ELR (cell line): ENCODE measurements at places on chromosomes 2 and 18.

GRCh38 chr18:26290385-26290784, 64.1 kb downstream of the TAF4B start:
- no peak for DNase-seq

GRCh38 chr18:77144451-77145118, 12.0 kb upstream of the MBP start:
- no peak for DNase-seq

GRCh38 chr2:37558623-37559022, 112.8 kb downstream of the CDC42EP3 start:
- DNase-seq: no peak

DNA sequence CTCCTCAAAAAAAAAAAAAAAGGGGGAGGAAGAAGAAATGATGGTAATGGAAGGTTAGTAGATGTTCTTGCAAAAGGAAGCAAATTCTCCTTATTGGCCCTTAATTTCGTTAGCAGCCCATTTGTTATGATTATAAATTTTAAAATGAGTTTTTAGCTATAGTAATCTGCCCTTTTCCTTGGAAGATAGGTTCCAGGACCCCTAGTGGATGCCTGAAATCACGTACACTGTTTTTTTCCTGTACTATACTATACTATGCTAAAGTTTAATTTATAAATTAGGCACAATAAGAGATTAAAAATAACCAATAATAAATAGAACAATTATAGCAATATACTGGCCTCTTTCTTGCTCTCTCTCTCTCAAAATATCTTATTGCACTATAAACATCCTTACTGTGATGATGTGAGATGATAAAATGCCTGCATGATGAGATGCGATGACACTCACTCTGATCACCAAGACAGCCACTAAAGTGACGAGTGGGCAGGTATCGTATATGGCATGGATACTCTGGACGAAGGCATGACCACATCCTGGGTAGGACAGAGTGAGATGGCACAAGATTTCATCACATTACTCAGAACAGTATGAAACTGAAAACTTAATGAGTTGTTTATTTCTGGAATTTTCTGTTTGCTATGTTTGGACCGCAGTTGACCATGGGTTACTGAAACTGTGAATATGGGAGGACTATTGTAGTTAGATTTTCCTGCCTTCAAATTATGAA, 87.2 kb downstream of the KCTD18 start:
- DNase-seq: peak; percentile 57

- DNase-seq: no peak
Observed at GRCh38 chr2:200655918-200656580, 70.2 kb downstream of the AOX1 start.

- DNase-seq: no peak
Observed at GRCh38 chr2:62344472-62344871, 148.6 kb downstream of the B3GNT2 start.

DNA sequence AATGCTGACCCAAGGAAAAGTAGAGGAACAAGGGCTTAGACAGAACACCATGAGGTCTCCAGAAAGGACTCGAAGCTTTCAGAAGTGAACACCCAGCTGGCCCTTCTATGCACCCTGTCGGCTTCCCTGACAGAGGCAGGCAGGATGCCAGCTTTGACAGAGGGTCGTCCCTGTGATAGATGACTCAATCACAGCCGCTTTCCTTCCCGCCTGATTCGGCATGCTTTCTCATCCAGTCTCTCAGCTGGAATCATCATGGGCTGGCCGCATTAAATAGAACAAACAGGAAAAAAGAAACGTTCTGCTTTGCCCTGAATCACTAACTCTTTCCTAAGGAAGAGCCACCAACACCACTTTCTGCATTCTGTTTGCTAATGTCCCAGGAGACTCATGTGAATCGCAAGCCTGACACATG, 140.3 kb upstream of the RAB12 start:
- peak; percentile 73 for DNase-seq

DNA sequence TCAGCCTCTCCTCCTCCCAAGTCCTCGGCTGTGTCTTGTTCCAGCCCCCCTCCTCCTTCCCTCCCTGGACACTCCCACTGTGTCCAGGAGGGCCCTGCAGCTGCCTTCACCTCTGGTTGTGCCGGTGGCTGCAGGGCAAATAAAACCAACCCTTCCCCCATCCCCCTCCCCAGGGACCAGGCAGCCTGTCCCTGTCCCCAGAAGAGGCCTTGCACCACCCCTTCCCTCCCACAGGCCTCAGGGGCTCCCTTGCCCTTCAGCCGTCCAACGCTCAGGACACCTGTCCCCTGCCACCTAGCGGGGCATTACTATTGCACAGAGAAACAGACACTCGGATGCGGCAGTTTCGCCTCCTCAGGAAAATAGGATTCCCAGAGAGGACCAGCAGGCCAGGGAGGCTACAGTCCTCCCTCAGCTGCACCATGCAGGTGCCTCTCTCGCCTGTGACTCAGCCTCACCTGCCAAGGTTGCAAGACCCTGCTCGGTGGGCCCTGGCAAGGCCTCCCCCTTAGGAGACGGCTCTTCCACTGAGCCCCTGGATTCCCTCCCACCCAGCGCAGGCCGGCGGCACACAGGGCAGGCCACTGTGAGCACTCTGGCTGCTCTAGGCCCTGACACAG, 5.5 kb upstream of the GPC1 start:
- DNase-seq: no peak

- peak; percentile 96 for DNase-seq
Observed at GRCh38 chr2:68044099-68044498, 18.7 kb downstream of the C1D start.

DNA sequence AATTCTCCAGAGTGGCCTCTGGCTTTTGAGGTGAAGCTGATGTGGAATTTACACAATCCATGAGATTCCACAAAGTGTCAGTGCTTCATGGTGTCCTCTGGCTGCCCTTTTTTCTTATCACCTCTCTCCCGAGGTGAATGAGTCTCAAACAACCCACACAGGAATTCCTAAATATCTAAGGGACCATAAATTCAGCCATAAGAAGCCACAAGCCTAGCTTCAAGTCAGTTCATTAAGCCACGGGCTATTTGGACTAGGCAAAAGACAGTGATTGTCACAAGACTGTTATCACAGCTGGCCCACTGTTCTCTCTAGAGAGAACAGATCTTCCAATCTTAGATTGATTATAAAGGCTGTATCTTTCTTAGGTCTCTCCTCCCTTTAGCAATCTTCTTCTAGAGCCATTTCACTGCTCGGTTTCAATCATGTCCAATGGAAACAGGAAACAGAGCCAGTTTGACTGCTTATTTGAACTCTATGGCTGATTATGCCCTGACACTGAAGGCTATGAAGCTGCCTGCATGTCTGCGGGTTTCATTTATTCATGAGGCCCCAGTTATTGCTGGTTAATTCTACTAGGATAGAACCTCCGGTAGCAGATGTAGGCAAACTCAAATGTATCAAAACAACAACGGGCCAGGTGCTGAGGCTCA, 4.1 kb downstream of the NEMP2 start:
- DNase-seq: no peak

- DNase-seq: no peak
Observed at GRCh38 chr18:45663403-45664045, 48.2 kb downstream of the SLC14A2 start.

GRCh38 chr18:58268849-58269248, 224.8 kb downstream of the NEDD4L start:
- DNase-seq: peak; percentile 90

- no peak for DNase-seq
Observed at GRCh38 chr2:98020516-98020915, 24.8 kb upstream of the TMEM131 start.

DNA sequence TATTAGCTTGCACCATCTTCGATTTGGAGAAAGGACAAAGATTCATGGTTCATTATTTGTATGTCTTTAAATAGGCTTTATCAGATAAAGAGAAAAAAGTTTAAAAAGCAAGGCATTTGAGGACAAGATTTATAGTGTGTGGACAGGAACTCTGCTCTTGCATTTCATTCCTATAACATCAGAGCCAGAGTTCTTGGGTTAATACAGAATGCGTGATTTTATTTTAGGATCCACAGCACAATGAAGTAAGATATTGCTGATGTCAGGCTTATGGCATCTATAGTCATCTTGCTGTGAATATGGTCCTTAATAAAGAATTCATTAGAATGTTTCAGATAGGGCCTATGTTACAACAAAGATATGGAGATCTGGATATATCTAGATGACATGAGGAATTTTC, 19.7 kb downstream of the RASGRP3 start:
- DNase-seq: no peak

GRCh38 chr2:30106543-30106942, 40.3 kb upstream of the YPEL5 start:
- DNase-seq: peak; percentile 82

GRCh38 chr18:41526054-41526453, 429.0 kb upstream of the PIK3C3 start:
- no peak for DNase-seq

- no peak for DNase-seq
Observed at GRCh38 chr18:64419156-64419555, 270.3 kb upstream of the LINC00305 start.

DNA sequence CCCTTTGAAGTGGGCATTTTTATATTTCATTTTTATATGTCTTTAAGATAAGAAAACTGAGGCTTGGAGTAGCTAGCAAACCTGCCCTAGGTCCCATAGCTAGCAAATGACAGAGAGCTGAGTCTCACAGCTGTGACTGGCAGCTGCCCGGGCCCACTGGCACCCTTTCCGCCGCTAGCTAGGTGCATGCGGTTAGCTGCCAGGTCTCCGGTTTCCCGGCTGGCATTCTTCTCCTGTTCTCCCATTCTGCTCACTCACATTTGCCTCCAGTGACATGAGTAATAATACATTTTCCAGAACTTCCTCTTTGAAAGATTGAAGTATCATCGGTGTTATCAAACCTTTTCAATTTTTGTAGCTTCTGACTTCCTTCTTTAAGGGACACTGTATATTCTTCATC, 38.7 kb downstream of the MTCL1 start:
- no peak for DNase-seq

GRCh38 chr2:171447675-171448074, 13.6 kb downstream of the DCAF17 start:
- DNase-seq: peak; percentile 10

DNA sequence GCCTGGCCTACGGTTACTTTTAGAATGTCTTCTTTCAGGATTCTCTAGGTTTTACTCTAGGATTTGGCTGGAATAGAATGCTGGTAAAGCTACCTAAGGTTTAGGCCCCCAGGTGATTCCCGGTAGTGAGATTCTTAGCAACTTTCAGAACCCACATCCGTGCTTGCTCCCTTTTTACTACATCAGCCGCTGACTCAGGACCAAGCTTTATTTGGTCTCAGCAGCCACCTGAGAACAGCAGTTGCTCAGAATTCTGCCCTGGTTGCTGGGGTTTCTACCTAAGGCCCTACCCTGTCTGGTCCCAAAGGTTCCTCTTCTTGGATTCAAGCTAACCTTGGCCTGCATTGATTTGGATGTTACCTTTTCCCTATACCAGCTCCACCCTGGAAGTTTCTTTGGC, 36.1 kb upstream of the NDUFV2 start:
- no peak for DNase-seq

DNA sequence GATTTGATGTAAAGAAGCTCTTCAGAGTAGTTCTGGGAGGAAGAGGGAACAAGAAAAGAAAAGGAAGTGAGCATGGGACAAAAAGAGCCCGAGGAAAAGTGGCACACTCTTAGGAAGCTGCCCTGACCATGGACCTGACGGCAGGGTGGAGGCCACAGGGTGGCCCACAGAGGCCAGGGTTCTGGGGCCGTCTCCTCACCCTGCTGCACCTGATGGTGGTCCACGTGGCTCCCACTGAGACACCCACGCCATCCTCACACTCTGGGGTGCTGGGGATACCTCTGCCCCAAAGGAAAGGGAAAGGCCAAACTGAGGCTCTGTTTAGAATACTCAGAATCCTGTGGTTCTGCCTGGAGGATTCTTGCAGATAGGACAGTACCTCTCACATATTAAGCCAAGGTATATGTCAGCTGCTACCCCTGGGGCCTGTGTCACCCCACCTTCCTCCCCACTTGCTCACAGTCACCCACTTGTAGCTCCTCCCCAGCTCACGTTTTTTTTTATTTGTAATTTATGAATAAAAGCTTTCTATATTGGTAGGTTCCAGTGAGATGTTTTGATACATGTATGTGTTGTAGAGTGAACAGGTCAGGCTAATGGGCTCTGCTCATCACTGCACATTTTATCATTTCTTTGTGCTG, 171.1 kb downstream of the LDLRAD4 start:
- no peak for DNase-seq

DNA sequence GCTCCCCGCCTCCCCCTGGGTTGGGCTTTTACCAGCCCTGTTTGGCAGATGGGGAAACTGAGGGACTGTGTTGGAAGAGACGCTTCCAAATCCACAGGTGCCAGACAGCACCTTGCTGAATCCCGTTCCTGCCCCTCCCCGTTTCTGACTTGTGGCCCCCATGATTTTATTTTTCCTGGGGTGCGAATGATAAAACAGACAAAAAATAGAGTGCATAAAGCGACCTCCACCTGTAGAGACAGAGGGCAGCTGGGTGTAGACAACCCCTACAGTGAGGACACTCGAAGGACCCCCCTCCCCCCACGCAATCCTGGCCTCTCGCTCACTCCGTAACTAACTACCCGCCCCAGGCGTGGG, 2.2 kb upstream of the CTDSP1 start:
- DNase-seq: no peak

GRCh38 chr2:26477126-26477910, 606 bp downstream of the OTOF start:
- no peak for DNase-seq

GRCh38 chr2:215749092-215749957, 264.0 kb downstream of the MREG start:
- no peak for DNase-seq

GRCh38 chr2:213524164-213524563, 239.9 kb downstream of the SPAG16 start:
- no peak for DNase-seq
